ENCODE measurements at places on chromosomes 7 and 10. TPM values are rescaled to one million over a fixed set of nuclear protein-coding genes. Genes with fewer than 3 reads are reported as not detected.

DNA sequence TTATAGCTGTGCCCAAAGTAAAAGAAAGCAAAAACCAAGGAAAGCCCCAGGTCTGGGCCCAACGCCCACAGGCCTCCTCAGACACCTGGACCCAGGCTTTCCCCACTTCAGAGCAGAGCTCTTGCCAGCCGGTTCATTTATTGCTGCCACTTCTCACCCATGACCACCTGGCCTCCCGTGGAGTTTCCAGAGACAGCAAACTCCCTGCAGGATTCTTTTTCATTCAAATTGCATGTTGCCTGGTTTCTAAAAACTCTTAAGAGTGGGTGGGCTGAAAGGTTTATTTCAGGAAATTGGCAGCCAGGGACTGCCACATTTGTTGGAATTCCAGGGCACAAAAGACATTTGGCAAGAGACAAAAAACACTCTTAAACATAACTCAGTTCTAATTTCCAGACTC lies 4.7 kb downstream of the VOPP1 start:
- no peak for DNase-seq

GRCh38 chr10:122321960-122322359 lies 50.9 kb downstream of the BTBD16 start:
- DNase-seq: no peak

- no peak for DNase-seq
These were observed 43.8 kb downstream of the TCERG1L start for GRCh38 chr10:131267814-131268095.

Gene TRIM50
- total RNA-seq: 0.21 TPM

Gene GNAI1
- 81.2 TPM for total RNA-seq

- DNase-seq: no peak
These were observed 824.7 kb downstream of the REEP3 start for GRCh38 chr10:64345856-64346255.

DNA sequence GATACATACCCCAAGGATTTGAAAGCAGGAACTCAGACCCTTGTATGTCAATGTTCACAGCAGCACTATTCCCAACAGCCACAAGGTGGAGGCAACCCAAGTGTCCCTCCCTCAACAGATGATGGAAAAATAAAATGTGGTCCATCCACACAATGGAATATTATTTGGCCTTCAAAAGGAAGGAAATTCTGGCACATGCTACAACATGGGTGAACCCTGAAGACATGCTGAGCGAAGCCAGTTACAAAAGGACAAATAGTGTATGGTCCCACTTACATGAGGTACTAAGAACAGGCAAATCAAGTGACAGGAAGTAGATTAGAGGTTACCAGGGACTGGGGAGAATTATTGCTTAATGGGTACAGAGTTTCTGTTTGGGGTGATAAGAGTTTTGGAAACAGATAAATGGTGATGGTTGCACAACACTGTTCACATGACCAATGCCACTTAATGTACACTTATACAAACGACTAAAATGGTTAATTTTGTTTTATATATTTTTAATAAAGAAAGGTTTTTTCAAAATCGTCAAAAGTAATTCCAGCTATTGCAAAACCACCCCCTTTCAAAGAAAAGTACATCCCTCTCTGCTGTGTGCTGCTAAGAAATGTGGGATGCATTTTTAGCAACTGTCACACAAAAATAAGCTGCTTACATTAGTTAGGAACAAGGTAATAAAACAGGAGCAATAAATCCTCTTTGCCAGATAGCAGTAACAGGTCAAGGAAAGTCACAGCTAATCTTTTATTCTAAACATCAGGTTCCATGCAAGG lies 85.7 kb downstream of the GRB10 start:
- DNase-seq: no peak

- no peak for DNase-seq
These were observed 239.8 kb upstream of the IGFBP3 start for GRCh38 chr7:46160861-46161260.

Gene SEC31B
- total RNA-seq: 7.0 TPM

Gene PNLIPRP2
- not detected for total RNA-seq

Gene IDI1
- 86.0 TPM for total RNA-seq

DNA sequence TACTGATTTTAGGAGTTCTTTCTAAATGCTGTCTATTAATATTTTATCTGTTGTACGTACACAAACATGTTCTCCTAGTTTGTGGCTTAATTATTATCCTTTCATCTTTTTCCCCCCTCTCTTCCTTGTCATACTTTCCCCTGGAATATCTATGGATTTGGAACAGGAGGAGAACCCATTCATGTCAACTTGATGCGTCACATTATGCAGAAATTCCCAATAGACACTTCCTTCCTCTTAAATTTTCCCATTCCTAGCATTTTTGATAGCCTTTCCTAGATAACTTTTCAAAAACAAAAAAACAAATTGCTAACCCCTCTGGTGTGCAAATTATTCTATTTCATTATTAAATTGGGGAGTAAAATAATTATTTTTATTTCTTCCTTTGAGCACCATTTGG lies 36.2 kb downstream of the SLC35B4 start:
- no peak for DNase-seq

Gene SEMA3E
- total RNA-seq: 24.3 TPM
